ENCODE measurements at places on chromosomes 4 and X. TPM values are rescaled to one million over a fixed set of nuclear protein-coding genes. Genes with fewer than 3 reads are reported as not detected.

- no peak for DNase-seq
These were observed 18.6 kb downstream of the PALLD start for GRCh38 chr4:168515222-168516011.

- no peak for DNase-seq
These were observed 5.1 kb downstream of the P2RY4 start for GRCh38 chrX:70254909-70255308.

DNA sequence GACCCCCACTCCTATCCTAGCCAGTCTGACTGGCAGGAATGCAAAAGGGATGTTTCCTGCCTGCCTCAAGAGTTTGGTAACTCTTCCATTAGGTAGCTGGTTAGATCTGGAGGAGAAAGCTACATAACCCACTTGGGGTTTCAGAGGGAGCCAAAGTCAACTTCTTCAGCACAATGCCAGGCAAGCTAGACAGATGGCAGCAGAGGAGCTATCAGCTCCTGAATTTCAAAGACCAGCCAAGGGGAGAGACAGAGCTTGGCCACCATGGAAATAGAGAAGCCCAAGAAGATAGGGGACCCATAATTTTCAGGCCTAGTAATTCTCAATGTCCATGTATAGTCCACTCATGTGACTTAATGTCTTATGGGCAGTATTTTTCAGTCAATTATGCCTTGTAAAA is 56.4 kb downstream of the PGRMC1 start:
- DNase-seq, result no peak

DNA sequence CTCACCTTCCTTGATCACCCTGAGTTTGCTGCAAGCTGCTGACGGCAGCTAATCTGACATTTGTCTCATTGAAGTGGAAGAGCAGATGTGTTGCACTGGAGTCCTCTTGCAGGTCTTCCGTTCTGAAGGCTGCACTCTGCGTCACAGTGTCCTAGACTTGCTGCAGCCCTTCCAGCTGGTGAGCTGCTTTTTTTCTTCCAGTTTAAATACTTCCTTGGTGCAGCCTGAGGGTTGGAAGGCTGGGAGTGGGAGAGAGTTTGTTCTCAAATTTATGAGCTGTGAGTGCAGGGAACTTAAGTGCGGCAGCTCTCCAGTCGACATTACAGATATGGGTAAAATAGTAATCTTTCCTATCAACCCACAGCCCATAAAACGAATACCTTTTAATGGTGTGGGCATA is 303.6 kb upstream of the FAT1 start:
- DNase-seq, result no peak

GRCh38 chrX:136219893-136220292 is 31.3 kb downstream of the MAP7D3 start:
- DNase-seq, result no peak

DNA sequence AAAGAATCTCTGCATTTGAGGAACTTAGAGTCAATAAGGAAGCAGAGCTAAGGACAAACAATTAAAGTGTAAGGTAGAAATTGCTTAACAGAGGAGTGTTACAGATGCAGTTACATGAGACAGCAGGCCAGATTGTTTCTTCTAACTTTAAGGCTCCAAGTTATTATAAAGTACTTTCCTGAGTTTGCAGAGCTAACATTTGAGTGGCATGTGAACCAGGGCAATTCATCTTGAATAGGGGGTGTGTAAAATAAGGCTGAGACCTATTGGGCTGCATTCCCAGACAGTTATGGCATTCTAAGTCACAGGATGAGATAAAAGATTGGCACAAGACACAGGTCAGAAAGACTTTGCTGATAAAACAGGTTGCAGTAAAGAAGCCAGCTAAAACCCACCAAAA is 7.6 kb upstream of the LNX1 start:
- no peak for DNase-seq

DNA sequence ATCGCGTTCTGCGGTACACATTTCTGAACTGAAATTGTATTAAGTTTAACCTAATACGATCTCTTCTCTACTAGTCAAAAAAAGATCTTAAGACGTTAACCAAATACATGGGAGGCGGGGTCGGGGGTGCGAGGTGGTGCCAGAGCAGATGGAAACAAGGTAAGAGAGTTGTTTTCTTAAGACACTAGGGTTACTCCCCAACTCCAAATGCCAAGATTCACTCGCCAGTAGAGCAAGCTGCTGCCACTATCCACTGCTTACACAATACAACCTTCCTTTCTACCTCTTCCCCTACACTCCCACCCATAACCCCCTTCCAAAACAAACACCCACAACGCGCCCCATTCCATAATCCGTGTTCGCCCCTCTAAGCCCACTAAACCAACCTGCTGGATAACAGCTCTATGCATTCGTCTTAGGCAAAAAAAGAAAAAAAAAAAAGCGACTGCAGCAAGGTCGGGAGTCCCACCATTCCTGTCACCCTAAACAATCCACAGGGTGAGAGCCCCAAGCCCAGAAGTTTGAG is 1.3 kb downstream of the LCORL start:
- DNase-seq, result no peak

DNA sequence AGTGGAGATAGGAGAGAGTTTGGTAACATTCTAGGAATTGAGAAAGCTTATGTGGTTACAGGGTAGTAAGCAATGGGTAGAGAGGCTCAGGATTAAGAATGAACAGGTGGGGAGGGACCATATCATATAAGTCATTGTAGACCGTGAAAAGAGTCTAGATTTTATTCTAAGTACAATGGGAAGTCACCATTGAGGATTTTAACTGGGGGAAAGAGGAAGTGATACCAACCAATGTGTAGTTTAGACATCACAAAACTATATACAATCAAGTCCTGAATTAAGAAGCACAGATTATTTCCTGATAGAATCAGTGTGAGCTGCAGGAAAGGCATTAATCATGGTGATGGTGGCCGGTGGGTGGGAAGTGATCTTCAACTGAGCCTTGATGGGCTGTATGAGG is 178.3 kb upstream of the ZIC3 start:
- no peak for DNase-seq

GRCh38 chr4:53981567-53981966 is 82.8 kb downstream of the CHIC2 start:
- no peak for DNase-seq

- no peak for DNase-seq
These were observed 70.7 kb downstream of the DOCK11 start for GRCh38 chrX:118566359-118566758.

DNA sequence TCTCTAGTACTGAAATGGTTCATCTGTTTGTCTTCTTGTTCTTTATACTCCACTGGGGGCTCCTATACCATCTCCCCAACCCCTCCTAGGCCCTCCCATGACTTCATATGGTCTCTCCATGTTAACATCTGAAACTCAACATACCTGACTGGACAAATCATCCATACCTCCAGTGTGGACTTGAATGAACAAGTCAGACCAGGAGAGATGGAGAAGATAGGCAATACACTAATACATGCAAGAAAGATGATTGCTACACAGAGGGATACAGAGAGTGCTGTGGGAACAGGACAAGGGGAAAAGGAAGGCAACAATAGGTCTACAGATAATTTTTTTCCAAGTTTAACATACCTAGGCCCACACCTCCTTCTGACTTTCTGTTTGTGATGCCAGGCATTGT is 175.1 kb downstream of the FHIP1A start:
- no peak for DNase-seq

DNA sequence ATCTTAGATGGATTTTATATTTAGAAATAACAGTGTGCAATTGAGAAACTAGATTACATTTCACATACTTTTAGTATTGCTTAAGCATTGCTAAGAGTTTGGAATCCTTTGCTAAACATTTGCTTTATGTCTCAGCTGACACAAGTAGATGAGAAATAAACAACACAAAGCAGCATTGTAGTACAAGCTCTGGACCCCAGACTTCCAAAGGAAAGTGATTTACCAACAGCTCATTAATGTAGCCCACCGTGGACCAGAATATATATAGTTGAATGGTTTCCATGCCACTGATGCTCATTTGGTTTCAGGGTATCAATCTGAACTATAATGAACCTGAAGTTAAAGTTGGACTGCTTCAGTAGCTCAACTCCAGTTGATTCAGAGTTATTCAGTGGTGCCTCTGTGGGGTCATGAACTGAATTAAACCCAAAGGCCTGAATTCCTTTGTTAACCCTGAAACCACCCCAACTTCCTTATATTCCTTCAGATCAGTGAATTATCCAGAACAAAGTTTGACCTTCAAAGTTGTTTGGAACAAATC is 132.1 kb upstream of the NEIL3 start:
- DNase-seq, result no peak

- no peak for DNase-seq
These were observed 17.4 kb downstream of the TMEM175 start for GRCh38 chr4:949656-950055.

GRCh38 chr4:85029453-85029852 is 63.0 kb upstream of the WDFY3 start:
- DNase-seq, result no peak

GRCh38 chrX:112877771-112878173 is 37.1 kb upstream of the AMOT start:
- no peak for DNase-seq

DNA sequence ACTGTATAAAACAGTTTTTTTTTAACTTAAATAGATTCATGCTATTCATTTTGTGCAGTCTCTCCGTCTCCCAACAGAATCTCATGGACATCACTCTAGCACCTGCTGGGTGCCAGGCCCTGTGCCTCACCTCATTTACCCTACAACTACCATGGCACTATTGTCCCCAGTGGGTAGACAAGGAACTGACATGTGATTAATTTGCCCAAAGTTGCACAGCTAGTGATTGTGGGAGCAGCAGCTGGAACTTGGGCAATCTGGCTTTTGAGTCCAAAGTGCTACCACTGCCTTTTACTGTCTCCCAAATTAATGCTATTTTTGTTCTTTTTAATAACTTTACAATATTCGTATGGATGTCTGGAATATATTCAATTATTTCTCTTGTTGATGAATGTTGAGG is 11.2 kb upstream of the PGRMC2 start:
- no peak for DNase-seq

DNA sequence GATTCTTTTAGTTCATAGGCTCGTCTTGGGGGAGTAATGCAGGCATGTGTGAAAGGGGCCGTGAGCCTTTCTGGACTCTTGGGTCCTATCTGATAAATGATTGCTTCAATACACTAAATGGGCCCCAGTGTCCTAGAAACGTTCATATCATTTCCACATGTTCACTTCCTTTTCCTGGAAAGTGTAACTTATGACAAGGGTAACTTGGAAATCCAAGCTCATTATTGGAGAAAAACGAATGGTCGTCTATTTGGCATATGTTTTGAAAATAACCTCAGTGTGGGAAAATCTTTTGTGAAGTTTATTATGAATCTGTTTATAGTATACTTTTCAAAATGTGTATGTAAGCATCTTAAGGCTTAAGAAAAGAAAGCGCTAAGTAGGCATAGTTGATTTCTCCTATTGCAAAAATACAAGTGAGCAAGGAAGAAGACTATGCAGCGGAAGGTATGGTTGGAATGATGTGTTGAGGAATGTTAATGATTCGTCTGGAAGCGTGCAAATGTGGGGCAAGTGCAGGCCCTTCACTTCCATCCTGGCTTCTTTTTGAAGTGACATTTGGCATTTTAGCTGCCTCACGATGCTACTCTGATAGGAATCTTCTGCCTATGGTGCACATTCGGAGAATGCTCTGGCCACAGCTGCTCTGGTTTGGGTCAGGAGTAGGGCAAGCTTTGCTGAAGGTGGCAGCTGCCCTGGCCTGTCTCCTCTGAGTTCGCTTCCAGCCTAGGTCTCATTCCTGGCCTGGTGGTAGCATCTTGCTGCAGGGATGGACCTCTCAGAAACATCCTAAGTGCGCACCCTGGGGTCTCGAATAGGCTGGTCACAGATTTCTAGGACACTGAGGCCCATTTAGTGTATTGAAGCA is 49.5 kb upstream of the STOX2 start:
- no peak for DNase-seq

- no peak for DNase-seq
These were observed 278.7 kb upstream of the CLNK start for GRCh38 chr4:10963241-10963640.

- no peak for DNase-seq
These were observed 178.1 kb upstream of the LEF1 start for GRCh38 chr4:108346818-108347210.

DNA sequence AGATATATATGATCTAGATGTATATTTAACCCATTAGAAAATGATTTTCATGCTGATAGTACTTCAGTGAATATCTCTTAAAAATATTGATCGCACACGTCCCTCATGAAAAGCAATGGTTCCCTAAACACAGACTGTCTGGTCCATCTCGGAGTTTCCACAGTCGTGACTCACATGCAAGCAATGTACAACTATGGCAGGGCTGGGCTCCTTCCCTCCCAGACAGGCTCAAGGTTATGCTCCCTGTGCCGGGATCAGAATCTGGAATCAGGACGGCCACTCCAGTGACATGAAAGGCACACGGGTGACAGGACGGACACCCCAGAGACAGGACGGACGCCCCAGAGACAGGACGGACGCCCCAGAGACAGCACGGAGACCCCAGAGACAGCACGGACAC is 40.2 kb upstream of the PPP2R3B start:
- no peak for DNase-seq

DNA sequence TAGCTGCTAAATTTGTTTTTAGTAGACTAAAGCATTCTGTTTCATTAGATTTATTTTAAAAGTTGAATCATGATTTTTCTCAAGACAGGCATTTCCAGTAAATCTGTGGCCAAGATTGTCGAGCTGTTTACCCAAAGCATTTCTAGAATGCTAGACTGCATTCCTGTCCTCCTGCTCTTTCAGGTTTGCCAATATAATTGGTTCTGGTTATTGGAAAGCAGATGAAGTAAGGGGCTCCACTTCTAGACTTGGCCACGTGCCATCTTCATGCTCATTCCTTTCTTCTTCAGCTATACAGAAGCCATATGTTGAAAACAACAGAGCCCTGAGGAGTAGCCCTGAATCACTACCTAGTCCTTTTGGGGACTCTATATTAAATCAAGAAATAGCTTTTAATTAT is 62.5 kb downstream of the PGRMC2 start:
- DNase-seq, result no peak

DNA sequence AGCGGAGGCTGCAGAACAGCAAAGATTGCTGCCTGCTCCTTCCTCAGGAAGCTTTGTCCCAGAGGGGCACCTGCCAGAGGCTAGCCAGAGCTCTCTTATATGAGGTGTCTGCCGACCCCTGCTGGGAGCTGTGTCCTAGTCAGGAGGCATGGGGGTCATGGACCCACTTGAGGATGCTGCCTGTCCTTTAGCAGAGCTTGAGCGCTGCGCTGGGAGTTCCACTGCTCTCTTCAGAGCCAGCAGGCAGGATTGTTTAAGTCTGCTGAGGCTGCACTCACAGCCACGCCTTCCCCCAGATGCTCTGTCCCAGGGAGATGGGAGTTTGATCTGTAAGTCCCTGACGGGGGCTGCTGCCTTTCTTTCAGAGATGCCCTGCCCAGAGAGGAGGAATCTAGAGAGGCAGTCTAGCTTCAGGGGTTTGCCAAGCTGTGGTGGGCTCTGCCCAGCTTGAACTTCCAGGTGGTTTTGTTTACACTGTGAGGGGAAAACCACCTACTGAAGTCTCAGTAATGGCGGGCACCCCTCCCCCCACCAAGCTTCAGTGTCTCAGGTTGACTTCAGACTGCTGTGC is 10.9 kb downstream of the DCK start:
- DNase-seq, result no peak

GRCh38 chrX:109732017-109732801 is 848 bp downstream of the ACSL4 start:
- peak; percentile 19 for DNase-seq

Gene USP26
- total RNA-seq, result not detected

Gene FAM9C
- not detected for total RNA-seq

Gene ATP2B3
- total RNA-seq, result 0.11 TPM

Gene CLCN3
- total RNA-seq, result 43.5 TPM

Gene XPNPEP2
- not detected for total RNA-seq

Gene ETDA
- not detected for total RNA-seq

Gene BANK1
- total RNA-seq, result not detected

Gene HSFX2
- total RNA-seq, result 0.21 TPM

Gene DDX3X
- total RNA-seq, result 300 TPM

Gene NHS
- total RNA-seq, result 0.07 TPM

Gene ARHGAP36
- not detected for total RNA-seq

Measured in pulmonary artery endothelial cell (primary cell).